ENCODE measurements at places on chromosomes 4 and X. TPM values are rescaled to one million over a fixed set of nuclear protein-coding genes. Genes with fewer than 3 reads are reported as not detected.

Gene CCDC149
- not detected for polyA plus RNA-seq

Gene AADAT
- not detected for polyA plus RNA-seq

Gene SRPX2
- not detected for polyA plus RNA-seq

Gene REELD1
- polyA plus RNA-seq, result not detected

Gene GATA1
- polyA plus RNA-seq, result not detected

Gene ADGRL3
- not detected for polyA plus RNA-seq

DNA sequence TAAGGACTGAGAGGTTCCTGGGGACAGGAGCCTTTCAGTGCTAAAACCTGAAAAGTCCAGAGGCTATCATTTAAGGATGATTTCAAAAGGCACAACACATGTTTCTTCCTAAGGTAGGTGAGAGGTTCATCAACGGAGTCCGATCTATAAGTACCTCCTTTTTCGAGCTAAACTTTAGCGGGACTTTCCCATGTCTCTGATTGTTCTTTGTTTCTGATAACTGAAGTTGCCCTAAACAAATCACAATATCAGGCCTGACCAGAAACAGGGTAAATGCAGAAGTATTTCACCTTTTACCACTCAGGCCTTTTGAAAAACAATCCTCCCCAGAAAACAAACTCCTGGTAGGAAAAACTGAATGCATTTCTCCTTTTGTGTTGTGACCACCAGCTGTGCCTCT lies 17.6 kb downstream of the PIR start:
- no peak for DNase-seq

DNA sequence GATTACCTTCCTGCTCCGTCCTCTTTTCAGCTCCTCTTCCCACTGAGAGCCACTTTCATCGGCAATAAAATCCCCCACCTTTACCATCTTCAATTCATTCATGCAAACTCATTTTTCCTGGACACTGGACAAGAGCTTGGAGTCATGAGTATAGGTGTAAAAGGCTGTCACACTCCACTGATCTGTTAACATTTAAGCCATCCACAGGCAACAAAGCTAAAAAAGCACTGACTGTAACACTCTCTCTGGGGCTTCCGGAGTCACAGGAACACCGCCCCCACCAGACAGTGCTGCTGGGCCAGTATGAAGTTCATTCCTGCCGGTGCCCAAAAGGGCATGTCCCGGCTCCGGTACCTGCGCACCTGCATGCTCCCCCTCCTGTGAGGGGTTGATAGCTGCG lies 38.5 kb downstream of the MAGEB5 start:
- no peak for DNase-seq

- no peak for DNase-seq
Observed at GRCh38 chr4:128516301-128516969, 228.8 kb upstream of the PGRMC2 start.

DNA sequence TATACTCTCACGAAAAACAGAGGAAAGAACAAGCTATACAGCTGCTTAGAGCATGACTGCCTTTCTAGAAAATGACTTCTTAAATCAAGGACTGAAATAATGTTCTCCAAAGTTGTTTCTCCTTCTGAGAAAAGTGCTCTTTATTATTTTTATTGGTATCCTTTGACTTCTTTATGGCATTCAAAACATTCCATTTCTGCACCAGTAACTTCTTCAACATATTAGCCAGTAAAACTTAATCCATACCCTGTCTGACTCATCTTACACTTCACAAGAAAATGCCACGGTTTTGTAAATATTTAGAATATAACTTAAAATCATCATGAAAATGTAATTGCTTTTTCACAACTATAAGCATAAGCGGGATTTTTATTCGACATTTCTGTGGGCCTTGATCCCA lies 180.4 kb downstream of the NR3C2 start:
- DNase-seq, result no peak

DNA sequence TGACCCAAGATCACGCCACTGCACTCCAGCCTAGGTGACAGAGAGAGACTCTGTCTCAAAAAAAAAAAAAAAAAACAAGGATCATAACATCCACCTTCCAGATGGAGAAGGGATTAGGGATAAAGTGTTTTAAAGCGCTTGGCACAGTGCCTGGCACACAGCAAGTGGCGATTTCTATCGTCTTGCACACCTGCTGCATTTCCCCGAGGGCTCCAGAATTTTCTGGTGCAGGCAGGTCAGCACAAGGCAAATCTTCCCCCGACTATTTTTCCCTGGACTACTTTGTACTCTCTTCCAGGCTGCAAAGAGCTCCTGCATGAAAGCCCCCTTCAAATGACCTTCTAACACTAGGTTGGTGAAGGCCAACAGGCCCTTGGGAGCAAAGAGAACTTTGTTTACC lies 57.3 kb downstream of the APBB2 start:
- DNase-seq, result no peak
